ENCODE measurements at places on chromosomes 4 and X.

DNA sequence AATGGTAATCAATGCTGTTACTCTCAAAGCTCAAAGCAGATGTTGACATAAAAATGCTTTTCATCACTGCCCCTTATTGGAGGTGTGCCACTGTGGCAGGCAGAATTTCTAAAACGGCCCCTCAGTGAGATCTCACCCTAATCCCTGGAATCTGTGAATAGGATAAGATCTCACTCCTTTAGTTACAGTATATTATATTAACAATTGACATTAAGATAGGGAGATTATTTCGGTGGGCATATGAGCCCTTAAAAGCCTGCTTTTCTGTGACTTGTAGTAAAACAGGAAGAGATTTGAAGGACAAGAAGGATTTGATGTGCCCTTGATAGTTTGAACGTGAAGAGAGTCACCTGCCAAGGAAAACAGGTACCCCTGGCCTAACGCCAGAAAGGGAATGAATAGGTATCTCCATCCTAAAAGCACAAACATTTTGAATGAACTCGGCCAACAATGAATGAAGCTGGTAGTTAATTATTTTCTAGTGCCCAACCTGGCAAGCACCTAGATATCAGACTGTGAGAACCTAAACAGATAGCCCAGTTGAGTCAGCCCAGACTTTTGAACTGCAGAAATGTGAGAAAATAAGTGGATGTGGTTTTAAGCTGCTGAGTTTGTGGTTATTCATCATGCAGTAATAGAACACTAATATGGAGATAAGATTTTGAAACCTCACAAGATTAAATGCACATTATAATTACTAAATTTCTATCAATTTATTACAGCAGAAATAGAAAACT lies 881.6 kb downstream of the PCDH18 start:
- DNase-seq: no peak

GRCh38 chr4:139736661-139737060 lies 71.0 kb downstream of the MGST2 start:
- no peak for DNase-seq

GRCh38 chrX:44314259-44314734 lies 29.2 kb downstream of the EFHC2 start:
- DNase-seq: no peak

- DNase-seq: no peak
Observed at GRCh38 chr4:180636696-180637404, 1606.4 kb upstream of the TENM3 start.

- DNase-seq: no peak
Observed at GRCh38 chr4:165724786-165725185, 148.3 kb upstream of the TLL1 start.

GRCh38 chr4:88802138-88802537 lies 104.5 kb upstream of the NAP1L5 start:
- no peak for DNase-seq

DNA sequence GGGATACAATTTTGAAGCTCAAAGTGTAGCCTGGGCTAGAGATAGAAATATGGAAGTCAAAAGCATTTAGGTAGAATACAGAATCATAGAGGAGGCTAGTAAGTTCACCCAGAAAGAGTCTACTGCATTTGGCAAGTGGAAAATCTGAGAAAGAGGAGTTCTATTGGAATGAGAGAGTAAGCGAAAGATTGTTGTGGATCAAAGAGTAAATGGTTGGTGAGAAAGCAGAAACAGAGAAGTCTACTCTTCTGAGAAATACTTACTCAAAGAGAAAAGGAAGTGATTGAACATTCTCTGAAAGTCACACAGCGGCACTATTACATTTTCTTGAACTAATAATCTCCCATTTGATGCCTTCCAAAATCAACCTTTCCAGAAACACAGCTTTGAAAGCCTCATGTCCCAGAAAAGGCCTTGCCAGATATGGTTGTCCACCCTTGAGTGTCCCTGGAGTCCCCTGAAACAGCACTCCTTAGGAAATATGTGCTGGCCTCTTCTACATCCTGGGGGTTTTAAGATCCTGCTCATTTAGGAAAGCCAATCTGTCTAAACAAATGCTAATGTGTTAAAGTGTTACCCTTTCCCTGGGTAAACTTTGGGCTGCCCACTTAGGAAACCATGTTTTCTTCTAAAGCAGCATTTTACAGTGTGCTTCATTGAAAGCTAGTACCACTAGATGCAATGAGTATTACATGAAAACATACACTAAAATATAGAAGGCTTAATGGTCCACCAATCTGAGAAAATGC lies 132.6 kb downstream of the INPP4B start:
- DNase-seq: no peak

GRCh38 chr4:177222781-177223180 lies 86.9 kb upstream of the NEIL3 start:
- DNase-seq: no peak

Measured in activated CD8-positive, alpha-beta memory T cell treated with anti-CD3 and anti-CD28 coated beads, Interleukin-2, amount 50 U/mL, for 48 hours (primary cell).